ENCODE measurements at places on chromosomes 5 and 9.

- no peak for DNase-seq
Observed at GRCh38 chr5:62707131-62707530, 128.5 kb downstream of the LRRC70 start.

DNA sequence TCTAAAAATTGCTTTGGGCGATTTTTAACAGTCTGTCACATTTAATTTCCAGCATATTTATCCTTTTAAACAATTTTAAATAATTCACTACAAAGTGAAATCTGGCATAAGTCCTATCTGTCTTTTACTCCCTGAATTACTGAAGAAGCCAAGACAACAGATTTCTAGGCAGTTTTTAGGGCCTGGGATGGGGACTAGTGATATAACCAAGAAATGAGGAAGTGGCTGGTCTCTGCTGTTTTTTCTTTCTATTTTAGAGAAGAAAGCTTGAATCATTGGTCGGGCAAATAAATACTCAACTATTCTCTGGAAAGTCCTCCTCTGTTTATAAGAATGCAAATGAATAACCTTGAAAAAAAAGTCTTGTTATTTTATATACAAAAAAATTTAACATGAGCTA lies 79.7 kb upstream of the SSBP2 start:
- DNase-seq = no peak

- no peak for DNase-seq
Observed at GRCh38 chr9:8133606-8134005, 334.0 kb upstream of the DMAC1 start.

DNA sequence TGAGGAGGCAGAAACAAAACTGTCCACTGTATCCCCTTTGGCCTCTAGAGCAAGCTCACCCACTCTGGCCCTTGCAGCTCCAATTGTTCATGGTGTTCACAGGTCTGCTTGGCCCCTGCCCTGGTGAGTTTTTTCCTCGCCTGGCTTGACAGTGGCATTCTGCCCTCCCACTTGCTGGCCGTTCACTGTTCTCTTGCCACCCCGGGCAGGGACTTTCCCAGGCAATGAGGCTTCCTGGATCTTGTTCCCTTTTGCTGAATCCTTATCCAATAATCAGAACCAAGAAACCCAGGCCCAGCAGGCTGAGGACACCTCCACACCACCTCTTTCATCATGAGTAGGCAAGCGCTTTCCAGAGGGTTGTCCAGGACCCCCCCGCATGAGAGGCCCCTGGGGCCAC lies 31.2 kb downstream of the ZNF618 start:
- DNase-seq = no peak

- DNase-seq = no peak
Observed at GRCh38 chr5:167458412-167458811, 833.0 kb upstream of the WWC1 start.

- DNase-seq = no peak
Observed at GRCh38 chr9:119802621-119803020, 433.4 kb upstream of the BRINP1 start.

All from fibroblast of skin of left quadriceps (primary cell).